ENCODE measurements at places on chromosomes 2 and 18. TPM values are rescaled to one million over a fixed set of nuclear protein-coding genes. Genes with fewer than 3 reads are reported as not detected.

The CPSF3 gene
- 28.7 TPM for total RNA-seq

DNA sequence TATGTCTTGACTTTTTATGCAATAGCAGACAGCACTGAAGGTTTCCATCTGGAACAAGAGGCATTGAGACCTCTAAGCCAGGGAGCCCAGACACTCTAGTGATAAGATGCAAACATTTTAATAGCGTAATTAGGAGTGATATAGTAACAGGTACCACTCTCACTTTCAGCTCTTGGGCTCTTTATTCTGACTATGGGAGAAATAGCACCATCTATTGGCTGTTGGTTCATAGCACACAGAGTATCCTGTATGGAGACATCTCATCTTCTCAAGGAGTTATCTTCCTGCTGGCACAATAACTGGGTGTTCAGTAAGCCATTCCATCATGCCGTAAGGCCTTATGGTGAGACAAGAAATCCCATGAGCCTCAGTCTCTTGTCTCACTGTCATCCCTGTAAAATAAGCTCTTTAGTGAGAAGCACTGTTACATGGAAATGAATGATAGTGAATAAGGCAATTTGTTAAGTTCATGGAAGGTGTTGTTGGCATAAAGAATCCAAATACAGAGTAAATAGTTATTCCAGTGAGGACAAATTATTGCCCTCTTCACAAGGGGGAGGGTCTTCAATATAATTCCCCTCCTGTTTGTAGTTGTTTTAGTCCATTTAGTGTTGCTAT lies 48.3 kb downstream of the THUMPD2 start:
- DNase-seq = no peak

DNA sequence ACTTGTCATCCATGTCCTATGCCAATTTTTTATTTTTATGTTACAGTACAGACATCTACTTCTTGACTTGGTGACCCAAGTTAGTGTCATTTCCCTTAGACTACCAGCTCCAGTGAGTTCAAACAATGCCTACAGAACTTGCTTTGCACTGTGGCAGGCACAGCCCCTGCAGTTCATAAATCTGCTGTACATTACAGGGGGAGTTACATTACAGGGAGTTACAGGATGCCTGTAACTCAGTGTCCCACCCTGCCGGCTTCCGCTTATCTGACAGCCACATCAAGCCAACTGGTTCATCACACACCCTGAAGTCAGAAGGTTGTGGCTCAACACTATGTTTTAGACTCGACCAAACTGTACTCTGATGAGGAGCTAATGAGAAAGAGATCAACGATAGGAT lies 7.8 kb upstream of the NPAS2 start:
- peak; percentile 60 for DNase-seq

- no peak for DNase-seq
Observed at GRCh38 chr18:44838971-44839666, 158.4 kb downstream of the SETBP1 start.

GRCh38 chr2:32671885-32672533 lies 44.2 kb downstream of the TTC27 start:
- DNase-seq = no peak
